ENCODE measurements at places on chromosomes 5 and 9.

DNA sequence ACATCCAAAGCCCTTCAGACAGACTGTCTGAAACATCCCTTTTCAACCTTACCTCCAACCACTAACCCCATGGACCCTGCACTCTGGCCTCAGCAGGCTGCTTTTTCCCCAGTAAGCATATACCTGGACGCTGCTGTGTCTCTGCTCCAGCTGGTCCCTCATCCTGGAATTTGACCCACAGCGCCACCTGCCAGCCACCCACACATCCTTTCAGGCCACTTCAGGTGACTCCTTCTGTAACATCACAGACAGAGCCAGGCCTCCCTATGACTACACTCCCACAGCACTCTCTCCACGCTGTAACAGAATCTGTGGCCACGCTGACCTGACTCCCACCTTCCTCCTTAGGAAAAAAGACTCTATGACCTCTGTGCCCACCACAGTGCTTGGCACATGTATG, 3.4 kb downstream of the MGAT1 start:
- no peak for DNase-seq

DNA sequence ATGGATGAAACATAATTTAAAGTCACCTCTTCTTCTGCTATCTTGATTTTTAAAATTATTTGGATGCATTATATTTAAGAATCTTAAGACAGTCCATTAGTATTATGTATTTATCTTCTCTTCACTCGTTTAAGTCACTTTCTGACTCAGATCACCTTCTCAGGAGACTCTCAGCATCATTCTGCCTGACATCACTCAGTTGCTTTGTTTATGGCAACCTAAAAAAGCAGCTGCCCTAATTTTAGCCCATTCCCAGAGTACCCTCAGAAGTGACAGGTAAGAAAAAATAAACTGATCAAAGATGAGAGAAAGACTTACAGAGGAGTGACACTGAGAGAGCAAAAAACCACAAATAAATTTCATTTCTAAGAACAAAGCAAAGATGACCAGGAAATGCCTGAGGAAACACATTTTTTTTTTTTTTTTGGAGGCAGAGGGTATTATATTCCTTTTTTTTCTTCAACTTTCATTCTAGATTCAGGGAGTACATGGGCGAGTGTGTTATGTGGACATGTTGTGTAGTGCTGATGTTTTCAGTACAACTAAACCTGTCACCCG, 140.5 kb downstream of the MUSK start:
- DNase-seq = no peak

DNA sequence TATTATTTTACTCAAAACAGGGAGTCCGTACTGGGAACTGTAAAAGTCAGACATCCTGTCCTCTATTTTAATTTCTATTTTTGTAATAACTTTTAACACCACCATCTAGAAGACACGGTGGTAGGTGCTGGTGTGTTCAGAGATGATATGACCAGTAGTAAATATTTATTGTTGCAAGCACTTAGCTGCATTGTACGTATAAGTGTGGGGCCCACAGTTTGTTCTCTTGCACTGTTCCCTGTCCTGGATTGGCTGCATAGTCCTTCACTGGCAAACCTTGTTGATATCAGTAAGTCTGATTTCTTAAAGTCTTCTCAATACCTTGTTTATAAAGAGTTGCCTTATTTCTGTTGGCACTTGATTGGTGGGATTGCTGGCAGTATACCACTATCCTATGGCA, 24.6 kb upstream of the IL9 start:
- DNase-seq = no peak

DNA sequence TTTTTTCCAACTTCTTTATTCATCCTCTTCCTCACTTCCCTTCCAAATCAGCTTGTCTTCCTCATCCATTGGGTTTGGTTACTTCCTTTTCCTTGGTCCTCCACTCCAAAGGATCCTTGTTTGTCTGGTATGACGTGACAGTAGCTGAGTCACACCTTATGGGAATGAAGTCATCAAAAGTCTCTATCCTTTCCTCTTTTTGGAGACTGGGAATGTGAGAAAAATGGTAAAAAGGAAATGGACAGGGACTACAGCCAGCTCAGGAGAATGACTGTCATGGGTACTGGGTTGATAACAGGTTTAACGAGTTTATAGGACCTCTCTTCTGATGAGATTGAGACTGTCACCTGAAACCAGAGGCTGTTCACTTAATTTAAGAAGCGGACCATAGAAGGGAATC, 76.2 kb upstream of the MYO10 start:
- peak; percentile 20 for DNase-seq

DNA sequence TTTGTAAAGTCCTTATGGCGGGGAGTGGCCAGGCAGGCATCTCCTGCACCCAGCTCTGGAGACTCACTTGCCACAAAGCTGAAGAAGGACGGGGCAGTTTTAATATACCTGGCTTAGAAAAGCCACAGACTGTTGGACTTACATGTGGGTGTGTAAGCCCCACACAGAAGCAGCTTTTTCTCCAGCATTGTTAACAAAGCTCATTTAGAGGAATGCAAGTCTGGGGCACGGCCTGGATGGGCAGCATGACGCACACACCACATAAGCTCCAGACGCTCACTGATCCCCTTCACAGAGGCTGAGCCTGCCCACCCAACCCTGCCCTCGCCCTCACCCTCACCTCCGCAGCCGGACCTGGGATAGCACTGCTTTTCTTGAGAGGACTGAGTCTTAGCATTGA, 58.0 kb upstream of the PDE8B start:
- DNase-seq = no peak

DNA sequence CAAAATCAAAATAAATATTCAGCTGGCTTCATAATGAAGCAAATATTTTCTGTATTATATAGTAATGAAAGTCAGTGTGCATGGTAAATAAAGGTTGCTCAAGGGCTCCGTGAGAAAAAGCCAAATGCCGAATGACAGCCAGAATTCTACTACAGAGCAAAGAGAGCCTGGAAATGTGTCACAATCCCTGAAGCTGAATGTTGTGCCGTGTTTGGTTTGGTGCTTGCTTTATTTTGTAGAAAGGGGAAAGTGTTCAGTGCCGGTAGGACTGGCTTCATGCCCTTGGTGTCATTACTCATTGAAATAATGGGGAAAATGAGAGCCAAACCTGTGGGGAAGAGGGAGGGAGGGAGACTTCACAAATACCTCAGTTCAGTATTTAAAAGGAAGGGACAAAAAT, 26.8 kb upstream of the ADAMTSL1 start:
- no peak for DNase-seq

All from RWPE1 (cell line).